ENCODE measurements at places on chromosomes 1 and 21.

- DNase-seq, result no peak
Measured at GRCh38 chr1:181743878-181744312, 260.6 kb downstream of the CACNA1E start.

- no peak for DNase-seq
Measured at GRCh38 chr1:235651170-235651806, 1.7 kb upstream of the GNG4 start.

DNA sequence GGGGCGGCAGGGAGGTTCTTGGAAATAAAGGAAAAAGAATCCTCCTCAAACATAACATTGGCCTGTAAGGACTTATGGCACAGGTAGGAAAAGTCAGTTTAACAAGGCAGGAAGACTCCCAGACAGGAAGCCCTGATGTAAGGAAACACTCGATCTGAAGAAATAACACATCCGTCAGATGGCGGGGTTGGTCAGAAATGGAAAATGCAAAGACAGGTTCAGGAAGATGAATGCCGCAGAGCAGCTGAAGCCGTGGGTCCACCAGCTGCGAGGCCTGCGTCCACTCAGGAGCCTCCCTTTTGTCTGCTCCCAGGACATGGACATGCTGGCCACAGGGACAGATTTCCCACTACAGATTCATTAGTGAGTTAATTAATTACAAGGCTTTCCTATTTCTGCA lies 3.8 kb downstream of the RSPH1 start:
- DNase-seq, result no peak

DNA sequence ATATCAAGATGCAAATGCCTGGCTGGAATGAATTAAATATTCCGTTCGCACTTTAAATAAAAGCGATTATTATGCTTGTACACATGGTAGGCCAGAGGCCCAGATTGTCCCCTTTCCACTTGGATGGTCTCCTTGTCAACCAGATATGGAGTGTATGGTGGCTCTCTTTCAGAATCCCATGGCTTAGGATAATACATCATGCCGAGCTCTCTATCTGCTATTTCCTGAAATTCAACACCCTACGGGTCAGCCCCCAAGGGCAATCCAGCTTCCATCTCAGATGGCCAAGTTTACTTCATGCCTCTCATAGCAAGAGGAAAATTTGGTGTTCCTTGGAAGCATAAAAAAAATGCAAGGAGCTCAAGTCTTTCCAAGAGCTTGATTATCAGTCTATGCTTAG lies 25.4 kb upstream of the FMO1 start:
- no peak for DNase-seq

- DNase-seq, result no peak
Measured at GRCh38 chr1:101408212-101409042, 171.6 kb downstream of the S1PR1 start.

DNA sequence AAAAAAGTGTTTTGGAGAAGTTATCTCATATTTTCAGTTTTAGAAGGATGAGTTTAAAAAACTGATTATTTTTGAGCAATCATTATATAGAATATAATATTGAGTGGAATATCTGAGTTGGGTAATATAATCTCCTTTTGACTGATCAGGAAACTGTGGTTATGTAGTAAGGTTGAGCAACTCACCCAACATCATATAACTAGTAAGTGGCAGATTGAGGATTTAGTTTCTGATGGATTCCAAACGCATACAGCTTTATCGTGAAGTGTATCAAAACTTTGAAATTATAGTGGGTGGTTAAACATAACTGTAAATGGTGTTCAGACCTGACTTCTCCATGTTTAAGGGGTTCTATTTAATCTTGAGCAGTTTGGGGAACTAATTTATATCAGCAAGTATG lies 98.6 kb downstream of the OLFM3 start:
- DNase-seq, result no peak

DNA sequence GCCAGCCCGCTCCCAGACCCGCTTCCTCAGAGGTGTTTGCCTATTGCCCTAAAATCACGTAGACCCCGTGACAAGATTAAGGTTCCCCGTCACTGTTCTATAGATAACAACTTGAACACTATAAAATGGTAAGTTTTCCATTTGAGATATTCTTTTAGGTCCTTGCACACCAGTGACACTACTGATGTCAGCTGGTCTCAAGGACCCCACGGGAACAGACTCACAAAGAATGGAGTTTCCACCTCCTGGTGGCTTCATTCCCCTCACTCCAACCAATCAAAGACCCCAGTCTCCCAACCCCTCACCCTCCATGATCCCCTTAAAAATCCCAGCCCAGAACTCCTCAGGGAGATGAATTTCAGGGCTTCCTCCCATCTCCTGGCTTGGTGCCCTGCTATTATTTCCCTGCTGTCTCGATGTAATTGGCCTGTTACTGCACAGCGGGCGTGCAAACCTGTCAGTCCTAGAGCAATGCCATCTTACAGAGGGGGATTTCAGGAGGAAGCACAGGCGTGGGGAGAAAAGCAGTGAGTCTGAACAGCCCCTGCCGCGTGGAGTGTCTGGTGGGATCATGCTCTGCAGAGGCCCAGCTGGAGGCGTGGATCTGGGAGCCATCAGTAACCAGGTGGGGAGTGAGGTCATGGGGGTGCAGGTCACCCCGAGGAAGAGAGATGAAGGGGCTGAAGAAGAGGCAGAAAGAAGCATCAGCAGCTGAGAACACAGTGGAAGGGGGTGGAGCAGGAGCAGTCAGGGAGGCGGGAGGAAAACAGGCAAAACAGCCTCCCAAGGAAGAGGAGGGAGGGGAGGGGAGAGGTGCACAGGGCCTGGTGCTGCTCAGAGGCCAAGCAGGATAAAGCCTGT lies 35.1 kb upstream of the LBR start:
- no peak for DNase-seq

DNA sequence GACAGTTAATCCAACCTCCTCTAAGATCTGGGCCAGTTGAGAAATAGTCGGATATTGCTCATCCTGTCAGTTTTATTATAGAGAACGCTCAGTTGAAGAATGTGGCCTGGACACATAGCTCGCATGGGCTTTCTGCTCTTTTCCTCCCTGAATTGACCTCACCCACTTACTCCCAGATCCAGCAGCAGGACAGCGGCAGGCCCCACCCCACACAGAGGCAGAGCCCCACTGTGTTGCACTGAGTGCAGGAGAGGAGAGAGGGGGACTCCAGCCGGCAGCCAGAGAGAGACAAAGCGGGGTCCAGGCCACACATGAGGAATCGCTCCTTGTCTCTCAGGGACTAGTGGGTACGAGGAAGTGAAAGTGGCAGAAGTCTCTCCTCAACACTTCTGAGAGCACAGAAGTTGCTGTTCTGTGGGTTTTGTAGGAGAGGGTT lies 78.6 kb downstream of the LAMC1 start:
- no peak for DNase-seq

DNA sequence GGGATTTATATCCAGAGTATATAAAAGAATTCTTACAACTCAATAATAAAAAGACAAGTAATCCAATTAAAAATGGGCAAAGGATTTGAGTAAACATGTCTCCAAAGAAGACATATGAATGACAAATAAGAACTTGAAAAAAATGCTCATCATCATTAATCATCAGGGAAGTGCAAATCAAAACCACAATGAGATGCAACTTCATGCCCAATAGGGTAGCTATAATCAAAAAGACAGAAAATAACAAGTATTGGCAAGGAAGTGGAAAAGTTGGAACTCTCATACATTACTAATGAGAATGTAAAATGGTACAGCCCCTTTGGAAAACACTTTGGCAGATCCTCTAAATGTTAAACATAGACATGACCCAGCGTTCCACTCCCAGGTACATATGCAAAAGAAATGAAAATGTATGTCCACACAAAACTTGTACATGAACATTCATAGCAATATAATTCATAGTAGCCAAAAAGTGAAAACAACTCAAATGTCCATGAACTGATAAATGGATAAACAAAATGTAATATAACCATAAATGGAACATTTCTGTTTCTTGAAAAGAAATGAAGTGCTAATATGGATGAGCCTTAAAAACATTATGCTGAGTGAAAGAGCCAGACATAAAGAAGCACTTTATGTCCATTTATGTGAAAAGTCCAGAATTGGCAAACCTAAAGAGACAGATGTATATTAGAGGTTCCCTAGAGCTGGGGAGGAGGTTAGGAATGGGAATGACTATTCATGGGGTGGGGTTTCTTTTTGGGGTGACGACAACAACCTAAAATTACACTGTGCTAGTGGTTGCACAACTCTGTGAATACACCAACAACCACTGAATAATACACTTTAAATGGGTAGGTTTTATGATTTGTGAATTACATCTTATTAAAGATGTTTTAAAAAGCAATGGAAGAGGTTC lies 259.7 kb downstream of the RHOU start:
- no peak for DNase-seq

- no peak for DNase-seq
Measured at GRCh38 chr1:23643736-23644554, 47.7 kb upstream of the RPL11 start.

DNA sequence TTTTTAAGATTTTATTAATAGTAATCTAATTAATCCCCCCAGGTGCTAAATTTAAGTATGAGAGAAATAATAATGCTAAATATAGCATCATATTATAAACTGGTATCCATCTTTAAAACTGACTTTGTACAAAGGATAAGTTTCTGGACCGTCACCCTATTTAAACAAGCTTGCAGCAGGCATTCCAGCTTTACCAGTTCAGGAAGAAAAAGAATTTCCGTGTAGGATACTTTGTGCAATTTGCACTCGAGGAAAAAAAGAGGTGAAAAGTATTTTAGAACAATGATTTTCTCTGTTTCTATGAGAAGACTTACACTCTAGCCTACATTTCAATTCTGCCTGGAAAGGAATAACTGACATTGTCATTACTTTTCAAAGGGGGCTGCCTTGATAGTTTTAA lies 27.6 kb downstream of the HMCN1 start:
- no peak for DNase-seq

GRCh38 chr21:15904389-15904788 lies 174.6 kb downstream of the USP25 start:
- DNase-seq, result no peak

DNA sequence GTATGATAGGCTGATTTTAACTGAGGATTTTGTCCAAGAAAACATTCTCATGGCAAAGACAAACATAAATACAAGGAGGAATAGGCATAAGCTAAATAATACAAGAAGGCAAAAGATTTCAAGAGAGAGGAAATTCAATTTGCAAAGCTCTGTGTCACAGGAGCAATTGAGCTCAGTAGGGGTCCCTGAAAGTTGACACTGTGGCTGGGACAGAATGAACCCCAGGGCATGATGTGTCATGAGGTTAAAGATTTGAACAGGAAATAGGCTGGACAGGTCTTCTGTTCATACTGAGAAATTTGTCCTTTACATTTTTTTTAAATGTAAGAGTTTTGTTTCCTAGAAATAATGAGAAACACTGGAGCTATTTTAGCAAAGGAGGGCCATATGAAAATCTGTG lies 555.4 kb upstream of the NEGR1 start:
- DNase-seq, result no peak

GRCh38 chr1:239677362-239677761 lies 291.0 kb downstream of the CHRM3 start:
- DNase-seq, result no peak

DNA sequence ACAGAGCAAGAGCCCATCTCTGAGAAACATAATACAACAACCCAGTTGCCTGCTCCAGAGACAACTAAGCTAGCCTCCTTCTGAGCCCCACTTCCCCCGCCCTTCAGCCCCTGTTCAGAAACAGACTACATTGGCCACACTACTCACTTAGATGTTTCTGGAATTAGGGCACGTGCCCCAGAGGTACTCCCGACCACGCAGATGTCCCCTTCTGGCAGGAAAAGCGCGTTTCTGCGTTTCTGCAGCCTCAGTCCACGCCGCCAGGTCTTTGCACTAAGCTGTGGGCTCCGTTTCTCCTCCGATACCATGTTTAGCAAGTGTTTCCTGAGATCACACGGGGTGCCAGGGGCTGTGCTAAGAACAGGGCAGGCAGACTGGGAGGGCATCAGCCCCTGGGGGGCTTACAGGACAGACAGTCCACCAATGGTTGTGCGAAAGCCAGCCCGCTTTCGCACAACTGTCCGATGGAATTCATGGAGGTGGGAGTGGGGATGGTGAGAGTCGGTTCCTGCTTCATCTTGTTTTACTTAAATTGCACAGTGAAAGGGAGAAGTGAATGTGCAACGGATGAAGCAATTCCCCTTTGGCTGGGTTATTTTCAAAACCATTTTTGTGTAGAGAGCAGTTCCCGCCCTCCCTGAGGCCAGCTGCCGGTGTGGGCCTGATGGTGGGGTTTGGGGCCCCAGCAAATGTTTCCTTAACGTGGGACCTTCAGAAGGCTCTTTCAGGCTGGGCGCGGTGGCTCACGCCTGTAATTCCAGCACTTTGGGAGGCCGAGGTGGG lies 2.7 kb downstream of the PIK3CD start:
- DNase-seq, result no peak

DNA sequence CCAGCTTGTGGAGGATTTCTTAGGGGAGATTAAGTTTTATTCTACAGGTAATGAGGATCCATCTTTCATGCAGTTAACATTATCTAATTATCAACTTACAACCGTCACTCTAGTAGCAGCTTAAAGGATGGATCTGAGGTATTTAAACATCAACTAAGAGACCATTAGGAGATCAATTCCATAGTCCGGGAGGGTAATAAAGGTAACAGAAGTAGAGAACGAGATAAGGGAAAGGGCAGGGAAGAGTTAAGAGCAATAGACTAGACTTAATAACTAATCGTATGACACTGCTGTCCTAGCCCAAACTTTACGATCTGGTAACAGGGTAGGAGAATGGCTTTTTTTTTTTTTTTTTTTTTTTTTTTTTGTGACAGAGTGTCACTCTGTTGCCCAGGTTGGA lies 19.5 kb upstream of the CCDC17 start:
- no peak for DNase-seq

GRCh38 chr1:21123287-21123948 lies 53.3 kb downstream of the EIF4G3 start:
- DNase-seq, result no peak

DNA sequence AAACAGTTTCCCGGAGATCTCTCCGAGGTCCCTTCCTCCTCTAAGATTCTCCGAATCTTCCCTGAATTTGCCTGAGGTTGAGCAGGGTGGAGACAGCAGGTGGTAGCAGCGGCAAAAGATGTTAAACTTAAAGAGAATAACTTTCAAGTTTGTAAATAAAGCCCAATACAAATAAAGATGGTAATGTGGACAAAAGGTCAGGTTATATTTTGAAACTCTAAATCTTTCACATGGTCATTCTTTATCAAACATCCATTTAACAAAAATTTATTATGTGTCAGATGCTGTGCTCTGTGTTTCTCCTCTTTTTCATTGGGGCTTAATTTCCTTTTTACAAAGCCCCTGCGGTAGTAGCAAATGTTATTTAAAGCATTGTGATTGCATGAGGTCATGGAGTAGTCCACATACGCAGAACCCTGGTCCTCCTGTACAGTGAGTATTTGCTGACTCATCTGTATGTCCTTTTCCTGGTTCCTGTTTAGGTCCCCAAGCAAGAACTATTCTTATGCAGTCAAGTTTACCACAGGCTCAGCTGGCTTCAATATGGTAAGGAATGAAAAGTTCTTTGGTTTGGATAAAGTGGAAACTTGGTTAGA lies 119.2 kb downstream of the ITSN1 start:
- no peak for DNase-seq

DNA sequence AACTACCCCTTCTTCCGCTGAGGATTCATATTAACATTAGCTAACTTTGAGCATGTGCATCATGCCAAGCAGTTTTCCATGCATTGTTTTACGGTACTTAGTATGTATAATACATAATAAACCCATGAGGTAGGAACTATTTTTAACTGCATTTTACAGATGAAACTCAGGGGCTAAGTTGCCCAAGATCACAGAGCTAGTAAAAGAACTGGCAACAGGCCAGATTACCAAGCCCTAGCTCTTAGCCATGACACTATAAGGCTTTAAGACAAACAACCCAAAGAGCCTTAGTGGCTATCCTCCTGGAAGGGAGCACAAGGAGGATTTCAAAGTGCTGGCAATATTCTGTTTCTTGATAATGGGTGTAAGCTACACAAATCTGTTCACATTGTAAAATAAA lies 6.1 kb downstream of the AK2 start:
- no peak for DNase-seq

- no peak for DNase-seq
Measured at GRCh38 chr1:109821831-109822745, 58.4 kb upstream of the EPS8L3 start.
